Activated CD4-positive, alpha-beta T cell treated with anti-CD3 and anti-CD28 coated beads, Interleukin-2, Interleukin-4, amounts not matched to agents 100 ng/mL and 50 ng/mL, durations not matched to agents 16 hours and 8 hours (primary cell): ENCODE measurements at places on chromosomes 5 and 9.

DNA sequence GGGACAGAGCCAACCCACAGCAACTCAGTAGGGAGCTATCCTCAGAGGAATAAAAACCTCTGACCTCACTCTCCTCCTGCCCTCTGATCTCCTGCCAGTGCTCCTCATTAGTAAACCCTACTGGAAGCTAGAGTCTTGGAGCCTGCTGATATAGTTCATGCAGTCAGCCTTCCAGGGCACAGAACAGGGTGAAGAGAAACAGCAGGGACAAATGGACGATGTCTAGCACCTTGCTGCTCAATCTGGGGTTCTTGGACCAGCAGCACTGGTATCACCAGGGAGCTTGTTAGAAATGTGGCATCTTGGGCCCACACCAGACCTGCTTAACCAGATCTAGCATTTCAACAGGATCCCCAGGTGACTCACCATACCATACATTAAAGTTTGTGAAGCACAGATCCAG is 5.5 kb upstream of the GALNT12 start:
- no peak for DNase-seq

GRCh38 chr5:170534941-170535340 is 31.1 kb downstream of the KCNIP1 start:
- no peak for DNase-seq

DNA sequence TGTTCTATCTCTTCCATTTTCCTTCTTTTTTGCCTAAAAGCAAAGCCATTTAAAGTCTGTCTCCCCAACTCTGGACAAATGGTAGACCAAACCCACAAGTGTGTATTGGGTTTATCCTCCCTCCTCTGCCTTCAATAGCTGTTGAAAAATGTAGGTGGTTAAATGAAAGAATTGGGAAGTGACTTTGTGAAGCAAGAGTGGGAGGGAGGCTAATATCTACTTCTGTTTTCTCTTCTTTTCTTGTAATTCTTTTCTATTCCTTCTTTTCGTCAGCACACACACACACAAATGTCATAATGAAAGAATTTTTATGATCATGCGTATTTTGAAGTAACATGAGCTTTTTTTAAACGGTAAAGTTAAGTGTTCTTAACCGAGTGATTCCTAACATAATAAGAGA is 3.8 kb downstream of the CCDC152 start:
- DNase-seq: no peak

- no peak for DNase-seq
These were observed 3.6 kb downstream of the AK1 start for GRCh38 chr9:127873886-127874285.

DNA sequence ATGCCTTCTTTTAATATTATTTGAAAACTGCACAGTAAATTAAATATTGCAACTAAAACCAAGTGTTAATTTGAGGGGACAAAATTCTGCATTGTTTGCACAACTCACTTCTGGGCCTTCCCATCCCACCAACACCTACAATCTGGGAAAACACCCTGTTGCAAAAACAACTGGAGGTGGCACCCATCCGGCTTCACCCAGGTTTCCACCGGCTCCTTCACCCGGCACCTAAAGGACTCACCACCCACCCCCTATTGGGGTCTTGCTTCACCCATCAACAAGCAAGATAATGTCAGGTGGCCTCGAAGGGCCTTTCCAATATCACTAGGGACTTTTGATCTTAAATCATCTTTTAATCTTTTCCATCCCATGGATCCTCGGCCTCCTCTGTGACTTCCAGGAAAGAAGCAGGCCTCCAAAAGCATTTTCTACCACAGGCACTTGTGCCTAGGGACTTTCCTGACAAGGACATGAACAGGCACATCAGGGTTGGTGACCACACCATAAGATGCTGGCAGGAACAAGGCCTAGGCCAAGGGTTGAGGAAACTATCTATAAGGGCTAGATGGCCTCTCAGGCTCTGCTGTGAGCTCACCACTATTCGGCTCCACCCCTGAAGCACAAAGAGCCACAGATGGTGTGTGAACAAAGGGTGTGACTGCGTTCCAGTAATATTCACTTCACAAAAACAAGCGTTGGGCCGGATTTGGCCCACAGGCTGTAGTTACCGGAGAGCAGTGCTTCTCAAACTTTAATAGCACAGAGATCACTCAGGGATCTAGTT is 205.1 kb downstream of the AUH start:
- DNase-seq: no peak

DNA sequence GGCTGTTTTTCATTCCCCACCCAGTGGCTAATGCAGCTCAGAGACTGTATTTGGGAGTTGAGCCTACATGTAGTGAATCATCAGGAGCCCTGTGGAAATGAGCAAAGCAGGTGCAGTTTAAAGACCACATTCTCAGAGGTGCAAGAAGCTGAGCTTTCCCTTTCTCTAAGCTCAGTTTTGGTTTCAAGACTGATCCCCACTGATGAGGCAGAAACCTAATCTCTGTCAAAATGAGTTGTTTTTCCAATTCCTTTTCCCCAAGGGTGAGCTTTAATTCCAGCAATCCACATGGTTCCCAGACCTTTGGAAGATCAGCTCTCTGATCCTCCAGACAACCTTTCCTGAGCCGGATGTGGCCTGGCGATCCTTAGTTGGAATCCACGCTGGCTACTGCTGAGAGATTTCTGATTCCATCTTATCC is 420.5 kb downstream of the EBF1 start:
- DNase-seq: no peak
